ENCODE measurements at places on chromosomes 12 and 14.

DNA sequence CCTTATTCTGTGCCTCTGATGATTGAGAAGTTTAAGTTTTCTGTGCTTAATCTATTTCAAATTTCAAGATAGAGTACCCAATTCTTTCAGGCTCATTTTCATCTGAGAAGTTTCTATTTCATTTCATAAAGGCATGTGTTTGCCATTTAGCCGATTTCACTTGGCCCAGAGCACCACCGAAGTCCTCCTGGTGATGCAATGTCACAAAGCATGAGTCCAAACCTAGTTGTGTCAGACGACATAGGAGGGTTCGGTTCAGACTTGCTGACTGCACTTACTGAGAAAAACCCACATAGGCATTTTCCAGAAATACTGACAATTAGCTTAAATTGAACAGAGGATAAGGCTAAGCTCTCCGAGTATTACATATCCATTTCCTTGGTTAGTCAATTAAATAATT lies 152.4 kb upstream of the FAR2 start:
- no peak for DNase-seq

GRCh38 chr12:98053202-98053601 lies 462.2 kb upstream of the TMPO start:
- DNase-seq = no peak

- no peak for DNase-seq
Measured at GRCh38 chr12:77429426-77429825, 364.1 kb upstream of the E2F7 start.

DNA sequence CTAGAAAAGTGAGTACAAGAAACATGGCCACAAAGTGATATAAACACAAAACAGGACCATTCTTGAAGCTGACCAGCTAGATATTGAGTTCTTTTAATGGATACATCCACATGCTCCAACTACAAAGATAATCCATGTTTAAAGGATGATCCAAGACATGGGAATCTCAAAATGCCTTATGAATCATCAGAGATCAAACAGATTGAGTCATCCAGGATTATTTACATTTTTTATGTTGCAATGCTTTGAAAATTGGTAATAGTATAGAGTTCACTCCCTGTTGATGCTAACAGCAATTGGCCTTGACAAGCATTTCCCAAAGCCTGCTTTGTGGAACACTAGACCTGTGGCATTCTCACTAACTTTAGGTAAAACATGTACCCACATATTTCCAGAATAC lies 293.0 kb upstream of the TBX3 start:
- DNase-seq = no peak

- no peak for DNase-seq
Measured at GRCh38 chr12:69897744-69898143, 72.7 kb downstream of the MYRFL start.

DNA sequence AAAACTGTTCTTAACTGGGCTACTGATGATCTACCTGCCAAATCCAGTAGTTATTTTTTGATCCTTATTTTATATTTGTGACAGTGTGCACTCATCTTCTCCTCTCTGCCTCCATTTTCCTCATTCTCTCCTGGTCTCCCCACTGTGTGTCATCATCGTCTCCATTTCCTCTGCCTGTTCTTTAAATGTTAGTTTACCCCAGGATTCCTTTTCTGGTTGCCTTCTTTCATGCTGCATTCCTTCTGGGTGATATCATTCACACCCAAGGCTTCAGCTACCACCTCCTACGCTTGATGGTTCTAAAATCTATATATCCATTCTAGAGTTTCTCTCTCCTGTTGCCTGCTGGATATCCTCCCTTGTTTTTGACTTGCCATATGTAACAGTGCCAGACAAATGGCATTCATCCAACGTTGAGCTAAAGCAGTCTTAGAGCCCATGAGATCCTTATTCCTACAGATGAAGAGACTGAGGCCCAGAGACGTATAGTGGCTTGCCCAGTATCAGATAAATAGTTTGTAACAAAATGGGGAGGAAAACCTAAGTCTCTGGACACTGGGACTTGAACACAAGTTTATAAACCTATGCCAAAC lies 109.5 kb downstream of the DIP2B start:
- no peak for DNase-seq

DNA sequence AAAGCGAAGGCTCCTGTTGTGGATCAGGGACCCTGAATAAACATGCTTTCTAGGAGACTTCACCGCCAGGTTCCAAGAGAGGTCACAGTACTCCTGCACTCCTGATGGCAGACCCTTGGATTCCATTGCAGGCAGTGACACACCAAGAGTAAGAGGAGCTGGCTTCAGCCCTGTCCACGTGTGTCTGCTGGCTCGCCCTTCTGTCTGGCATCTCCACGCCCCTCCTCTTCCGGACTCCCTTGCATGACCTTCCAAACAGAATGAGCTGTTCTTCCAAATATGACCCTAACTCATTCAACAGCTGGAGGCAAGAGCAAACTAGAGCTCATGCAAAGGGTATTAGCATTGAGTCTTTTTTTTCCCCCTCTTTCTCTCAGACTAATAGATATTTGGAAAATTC lies 233.0 kb upstream of the PLEKHG7 start:
- no peak for DNase-seq

- DNase-seq = no peak
Measured at GRCh38 chr12:123120452-123121166, 30.3 kb downstream of the PITPNM2 start.

DNA sequence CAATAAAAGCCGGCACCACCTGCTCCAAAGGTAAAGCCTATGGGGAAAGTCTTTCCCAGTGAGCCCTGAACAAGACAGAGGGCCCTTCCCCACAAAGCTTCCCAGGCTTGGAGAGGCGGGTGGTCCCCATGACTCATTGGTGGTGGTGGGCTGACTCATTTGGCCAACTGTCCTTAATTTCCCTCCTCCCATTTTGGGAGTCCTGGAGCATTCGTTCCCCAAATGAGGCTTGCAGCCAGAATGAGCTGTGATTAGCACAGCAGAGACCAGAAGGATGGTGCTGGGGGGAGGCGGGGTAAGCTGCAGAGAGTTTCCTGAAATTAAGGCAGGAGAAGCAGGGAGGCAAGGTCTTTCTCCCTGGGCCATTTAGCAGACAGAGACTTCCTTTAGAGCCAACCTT lies 241.7 kb downstream of the DPF3 start:
- DNase-seq = no peak

DNA sequence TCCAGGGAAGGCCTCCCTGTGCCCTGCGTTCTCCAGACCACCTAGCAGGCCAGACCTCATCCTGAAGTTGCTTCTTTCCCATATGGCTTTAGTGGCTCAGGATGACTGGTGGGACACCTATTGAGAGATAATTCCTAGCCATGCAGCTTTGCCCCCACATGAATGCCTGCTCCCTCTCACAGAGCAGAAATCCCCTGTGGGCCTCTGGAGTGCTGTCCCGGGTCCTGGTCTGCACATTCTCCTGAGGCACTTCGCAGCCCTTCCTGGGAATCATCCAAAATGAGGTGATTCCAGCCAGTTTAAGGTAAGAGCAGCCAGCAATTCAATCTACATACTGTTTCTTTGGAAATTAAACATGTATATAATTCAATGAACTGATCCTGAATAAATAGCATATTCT lies 135.9 kb downstream of the GPR65 start:
- DNase-seq = no peak

GRCh38 chr14:93522221-93522620 lies 91.5 kb downstream of the UNC79 start:
- DNase-seq = no peak

DNA sequence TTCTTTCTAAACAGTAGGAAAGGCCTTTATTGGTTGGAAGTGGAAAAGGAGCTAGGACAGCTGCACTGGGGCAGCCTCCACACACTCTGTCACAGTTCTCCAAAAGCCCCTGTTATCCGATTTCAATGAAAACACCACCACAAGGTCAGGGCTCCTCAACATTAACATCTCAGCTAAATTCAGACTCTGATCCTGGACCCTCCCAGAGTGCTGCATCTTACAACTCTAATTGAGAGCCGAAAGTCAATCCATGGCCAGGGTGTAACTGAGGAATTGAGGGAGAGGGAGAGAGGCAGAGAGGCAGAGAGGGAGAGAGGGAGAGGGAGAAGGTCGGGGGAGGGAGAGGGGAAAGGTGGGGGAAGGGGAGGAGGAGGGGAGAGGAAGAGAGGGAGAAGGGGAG lies 32.1 kb downstream of the DICER1 start:
- no peak for DNase-seq

- DNase-seq = no peak
Measured at GRCh38 chr12:113857371-113857770, 108.8 kb downstream of the RBM19 start.

GRCh38 chr12:110733900-110734299 lies 8.8 kb downstream of the PPP1CC start:
- no peak for DNase-seq

- no peak for DNase-seq
Measured at GRCh38 chr14:81176241-81176640, 44.5 kb downstream of the GTF2A1 start.

Data from activated CD8-positive, alpha-beta memory T cell treated with anti-CD3 and anti-CD28 coated beads, Interleukin-2, amount 50 U/mL, for 4 hours (primary cell).